ENCODE measurements at places on chromosomes 1 and 21.

- DNase-seq: no peak
These were observed 27.0 kb upstream of the ZFP69B start for GRCh38 chr1:40423264-40423642.

GRCh38 chr1:41642922-41643821 lies 158.7 kb upstream of the EDN2 start:
- DNase-seq: no peak

- DNase-seq: no peak
These were observed 92.5 kb downstream of the CDC42BPA start for GRCh38 chr1:227225715-227226346.

DNA sequence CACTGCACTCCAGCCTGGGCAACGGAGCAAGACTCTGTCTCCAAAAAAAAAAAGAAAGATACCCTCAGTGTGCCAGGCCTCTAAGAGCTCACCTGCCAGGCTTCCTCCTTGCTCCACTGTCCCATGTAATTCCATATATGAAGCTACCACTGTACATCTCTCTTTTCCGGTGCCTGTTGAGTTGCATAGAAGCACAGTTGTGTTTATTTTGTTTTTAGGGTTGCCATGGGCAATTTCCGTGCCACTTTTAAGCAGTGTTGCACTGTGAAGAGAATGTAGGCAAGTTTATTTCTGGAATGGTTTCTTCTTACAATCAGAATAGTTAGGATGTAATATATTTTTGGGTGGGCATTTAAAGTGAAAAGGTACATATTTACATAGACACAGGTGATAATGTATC lies 23.3 kb downstream of the MR1 start:
- no peak for DNase-seq

DNA sequence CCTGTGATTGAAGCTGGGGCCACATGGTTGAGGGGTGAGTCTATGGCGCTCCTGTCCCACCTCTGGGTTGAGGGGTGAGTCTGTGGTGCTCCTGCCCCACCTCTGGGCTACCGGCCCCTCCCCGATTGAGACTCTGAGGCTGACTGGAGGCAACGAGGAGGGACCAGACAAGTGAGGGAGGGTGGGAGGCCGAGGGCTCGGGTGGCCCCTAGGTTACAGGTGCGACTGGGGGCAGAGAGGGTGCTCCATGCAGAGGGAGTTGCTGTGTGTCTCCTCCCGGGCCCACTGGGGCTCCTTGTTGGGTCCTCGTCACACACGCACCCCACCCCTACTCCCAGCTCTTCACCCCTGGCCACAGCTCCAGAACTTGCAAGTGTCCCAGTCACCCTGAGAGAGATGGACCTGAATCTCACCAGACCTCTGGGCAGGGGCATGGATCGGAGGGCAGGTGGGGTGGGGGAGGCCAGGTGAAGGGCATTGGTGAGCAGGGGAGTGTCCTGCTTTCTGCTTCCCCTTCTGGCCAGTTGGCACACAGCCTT lies 12.8 kb downstream of the LDLRAP1 start:
- DNase-seq: no peak

DNA sequence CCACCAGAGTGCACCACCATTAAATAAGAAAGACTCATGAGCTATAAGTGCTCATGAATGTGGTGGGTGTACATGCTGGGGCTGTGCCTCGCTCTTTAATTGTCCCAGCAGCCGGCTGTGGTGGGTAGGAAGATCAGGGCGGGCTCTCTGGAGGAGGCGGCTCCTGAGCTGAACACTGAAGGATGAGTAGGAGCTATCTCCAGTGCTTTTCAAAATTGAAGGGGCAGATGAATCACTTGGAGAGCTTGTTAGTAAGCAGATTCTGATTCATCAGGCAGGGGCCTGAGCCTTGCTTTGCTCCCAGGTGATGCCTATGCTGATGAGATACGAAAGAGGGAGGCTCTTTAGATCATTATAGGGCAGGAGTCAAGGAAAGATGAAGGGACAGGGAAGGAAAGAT lies 54.1 kb downstream of the ETS2 start:
- no peak for DNase-seq

Data from HL-60 (cell line).